ENCODE measurements at places on chromosomes 6 and 20.

GRCh38 chr6:162442687-162443086, 284.9 kb downstream of the PRKN start:
- no peak for DNase-seq

DNA sequence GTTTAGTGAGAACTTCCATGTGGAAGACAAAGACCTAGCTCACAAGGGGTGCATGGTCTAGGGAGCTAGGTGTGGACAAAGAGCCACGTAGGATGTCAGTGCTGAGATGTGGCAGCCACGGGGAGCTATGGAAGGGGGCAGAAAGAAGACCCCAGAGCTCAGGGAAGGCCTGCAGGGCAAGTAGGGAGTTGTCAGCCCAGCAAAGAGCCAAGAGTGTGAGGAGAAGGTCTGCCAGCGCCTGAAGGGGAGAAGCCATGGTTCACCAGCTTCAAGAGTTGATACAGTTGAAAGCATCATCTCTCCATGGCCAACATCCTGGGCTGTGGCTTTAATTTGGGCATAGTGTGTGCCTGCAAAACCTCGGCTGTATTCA, 95.6 kb downstream of the CDH26 start:
- no peak for DNase-seq

GRCh38 chr20:2527762-2528161, 8.6 kb upstream of the TMC2 start:
- DNase-seq = no peak

GRCh38 chr6:42118162-42119001, 24.0 kb downstream of the C6orf132 start:
- DNase-seq = peak; percentile 64

GRCh38 chr6:40440053-40440452, 147.1 kb downstream of the LRFN2 start:
- DNase-seq = no peak

GRCh38 chr20:52593654-52594053, 378.5 kb upstream of the TSHZ2 start:
- no peak for DNase-seq

- DNase-seq = no peak
Observed at GRCh38 chr6:125253881-125254280, 47.9 kb downstream of the HDDC2 start.

- DNase-seq = no peak
Observed at GRCh38 chr20:5835871-5836270, 85.7 kb downstream of the SHLD1 start.

GRCh38 chr20:298776-299391, 1.5 kb downstream of the ZCCHC3 start:
- no peak for DNase-seq

DNA sequence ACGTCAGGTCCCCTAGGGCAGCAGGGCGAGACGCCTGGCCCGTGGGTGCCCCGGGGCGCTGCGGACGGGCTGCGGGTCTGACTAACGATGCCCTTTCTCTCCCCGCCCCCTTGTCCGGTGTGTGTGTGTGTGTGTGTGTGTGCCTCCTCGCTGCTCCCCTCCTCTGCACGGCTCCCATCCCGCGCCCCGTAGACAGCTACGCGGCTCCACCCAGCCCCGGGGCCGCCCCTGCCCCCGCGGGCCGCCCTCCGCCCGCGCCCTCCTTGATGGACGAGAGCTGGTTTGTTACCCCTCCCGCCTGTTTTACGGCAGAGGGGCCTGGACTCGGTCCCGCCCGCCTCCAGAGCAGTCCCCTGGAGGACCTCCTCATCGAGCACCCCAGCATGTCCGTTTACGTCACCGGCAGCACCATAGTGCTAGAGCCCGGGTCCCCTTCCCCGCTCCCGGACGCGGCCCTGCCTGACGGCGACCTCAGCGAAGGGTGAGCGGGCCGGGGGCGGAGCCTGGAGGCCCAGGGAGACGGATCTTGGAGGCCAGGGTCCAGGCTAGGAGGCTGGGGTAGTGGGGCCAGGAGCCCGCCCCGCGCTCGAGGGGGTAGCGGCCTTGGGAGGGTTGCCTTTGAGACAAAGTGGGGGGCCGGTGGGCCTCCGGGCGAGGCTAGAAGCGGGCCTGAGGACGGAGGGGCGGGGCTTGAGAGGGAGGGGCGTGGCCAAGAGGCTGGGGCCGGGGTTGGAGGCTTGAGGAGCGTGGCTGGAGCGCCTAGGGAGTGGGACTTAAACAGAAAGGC, 5.1 kb downstream of the TP53INP2 start:
- peak; percentile 92 for DNase-seq

DNA sequence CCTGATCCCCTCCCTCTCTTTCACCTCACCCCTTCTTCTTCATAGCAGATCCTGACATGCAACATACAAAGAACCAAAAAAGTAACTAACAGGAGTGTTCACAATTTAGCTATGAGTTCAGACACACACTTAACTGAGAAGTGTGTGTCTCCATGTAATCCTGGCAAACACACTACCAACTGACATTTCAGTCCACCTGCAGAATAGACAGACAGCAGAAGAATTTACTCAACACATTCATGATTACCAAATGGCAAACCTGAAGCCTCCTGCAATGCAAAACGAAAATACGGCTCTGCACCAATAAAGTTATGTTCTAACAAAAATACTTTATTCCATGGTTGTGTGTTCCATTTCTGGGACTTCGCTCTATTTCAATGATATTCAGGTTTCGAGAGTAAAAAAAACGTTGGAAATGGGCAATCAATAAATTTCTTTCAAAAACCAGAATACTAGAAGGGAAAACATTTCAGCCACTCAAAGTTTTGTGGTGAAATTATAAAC, 2.6 kb downstream of the BACH2 start:
- DNase-seq = no peak

- no peak for DNase-seq
Observed at GRCh38 chr6:164419099-164419498, 890.3 kb downstream of the C6orf118 start.

DNA sequence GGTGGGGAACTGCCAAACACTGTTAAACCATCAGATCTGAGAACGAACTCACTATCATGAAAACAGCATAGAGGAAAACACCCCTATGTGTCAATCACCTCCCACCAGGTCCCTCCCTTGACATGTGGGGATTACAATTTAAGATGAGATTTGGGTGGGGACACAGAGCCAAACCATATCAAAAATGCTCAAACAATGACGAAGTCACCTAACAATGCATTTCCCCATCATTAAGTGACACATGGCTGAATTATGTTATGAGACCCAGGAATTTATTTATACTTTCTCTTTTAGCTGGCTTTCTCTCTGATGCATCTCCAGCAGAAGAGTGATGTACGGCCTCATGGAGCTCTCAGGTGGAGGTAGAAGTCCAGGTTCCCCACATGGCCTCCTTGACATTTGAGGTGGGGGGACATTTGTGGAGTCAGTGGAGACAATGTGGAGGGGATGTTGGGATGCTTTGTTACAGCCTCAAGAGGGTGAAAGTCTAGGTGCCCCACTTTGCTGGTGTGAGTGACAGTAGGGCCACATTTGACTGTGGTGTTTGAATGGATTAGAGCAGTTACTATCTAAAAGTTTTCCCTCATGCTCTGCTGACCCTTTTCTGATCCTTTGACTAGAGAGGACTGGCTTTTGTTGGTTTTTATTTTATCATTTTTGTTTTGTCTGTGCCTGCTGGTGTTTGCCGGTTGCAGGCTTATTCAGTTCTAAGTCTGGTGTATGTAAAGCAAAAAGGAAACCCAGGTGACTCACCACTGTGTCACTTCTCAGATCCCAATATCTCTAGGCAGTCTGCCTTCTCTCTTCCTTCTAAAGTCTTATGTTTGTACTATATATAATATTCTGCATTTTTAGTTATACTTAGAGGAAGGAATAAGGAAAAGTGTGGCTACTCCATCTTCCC, 18.5 kb upstream of the DCBLD1 start:
- no peak for DNase-seq

DNA sequence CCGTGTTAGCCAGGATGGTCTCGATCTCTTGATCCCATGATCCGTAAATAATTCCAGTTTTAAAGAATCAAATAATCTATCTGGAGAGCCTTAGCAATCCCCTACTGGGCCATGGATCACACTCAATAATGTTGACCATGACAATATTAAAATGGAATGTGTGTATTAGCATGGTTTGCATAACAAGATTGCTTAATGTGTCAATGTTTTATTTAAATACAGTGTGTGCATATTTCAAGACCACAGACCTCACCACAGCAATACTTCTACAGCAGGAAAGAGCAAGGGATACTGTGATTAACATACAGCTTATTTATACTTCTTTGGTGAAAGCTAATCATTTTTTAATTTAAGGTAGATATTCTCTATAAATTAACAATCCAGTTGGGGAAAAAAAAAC, 470.4 kb downstream of the TFAP2B start:
- DNase-seq = no peak

- DNase-seq = no peak
Observed at GRCh38 chr20:58790454-58790853, 60.2 kb downstream of the GNAS-AS1 start.

DNA sequence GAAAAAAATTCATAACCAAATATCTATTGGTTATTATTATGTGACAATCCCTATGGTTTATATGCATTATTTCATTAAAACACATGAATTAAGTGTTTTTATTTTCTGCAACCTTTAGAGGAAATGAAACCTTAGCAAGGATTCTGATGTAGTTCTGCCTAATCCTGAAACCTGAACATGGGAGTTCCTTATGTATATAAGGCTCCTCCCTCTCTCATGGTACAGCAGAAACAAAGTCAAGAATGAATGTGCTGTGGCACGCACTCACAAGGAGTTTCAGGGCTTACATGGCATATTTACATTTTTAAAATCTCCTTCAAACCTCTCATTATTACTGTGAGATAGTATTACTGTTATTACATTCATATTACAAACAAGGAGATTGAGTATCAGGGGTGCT, 426.4 kb upstream of the CITED2 start:
- DNase-seq = no peak

GRCh38 chr6:2542858-2543218, 207.9 kb downstream of the MYLK4 start:
- DNase-seq = no peak

GRCh38 chr6:12749531-12750379, 33.2 kb downstream of the PHACTR1 start:
- no peak for DNase-seq

- no peak for DNase-seq
Observed at GRCh38 chr20:62760471-62760855, 35.8 kb upstream of the MRGBP start.

DNA sequence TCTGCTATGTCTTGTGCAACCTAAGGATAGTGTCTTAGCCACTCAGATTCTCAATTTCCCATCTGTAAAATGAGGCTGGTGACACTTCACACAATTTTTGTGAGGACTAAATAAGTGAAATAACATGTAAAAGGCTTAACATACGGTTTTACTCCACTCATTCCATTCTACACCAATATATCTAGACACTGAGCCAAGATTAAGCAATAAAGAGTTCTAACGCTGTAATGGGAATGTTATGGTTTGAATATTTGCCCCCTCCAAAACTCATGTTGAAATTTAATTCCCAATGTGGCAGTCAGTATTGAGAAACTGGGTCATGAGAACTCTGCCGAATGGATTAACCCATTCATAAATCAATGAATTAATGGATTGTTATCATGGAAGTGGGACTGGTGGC, 301.0 kb downstream of the HACE1 start:
- DNase-seq = no peak

- no peak for DNase-seq
Observed at GRCh38 chr20:39019805-39020325, 57.7 kb downstream of the DHX35 start.

GRCh38 chr6:114718186-114718585, 375.4 kb upstream of the HS3ST5 start:
- DNase-seq = no peak

GRCh38 chr20:43352996-43353395, 104.7 kb upstream of the SRSF6 start:
- no peak for DNase-seq

- no peak for DNase-seq
Observed at GRCh38 chr6:36933102-36933501, 21.4 kb upstream of the PI16 start.

- no peak for DNase-seq
Observed at GRCh38 chr6:10495029-10495428, 26.1 kb upstream of the GCNT2 start.

GRCh38 chr20:54608039-54608745, 132.8 kb downstream of the DOK5 start:
- no peak for DNase-seq

DNA sequence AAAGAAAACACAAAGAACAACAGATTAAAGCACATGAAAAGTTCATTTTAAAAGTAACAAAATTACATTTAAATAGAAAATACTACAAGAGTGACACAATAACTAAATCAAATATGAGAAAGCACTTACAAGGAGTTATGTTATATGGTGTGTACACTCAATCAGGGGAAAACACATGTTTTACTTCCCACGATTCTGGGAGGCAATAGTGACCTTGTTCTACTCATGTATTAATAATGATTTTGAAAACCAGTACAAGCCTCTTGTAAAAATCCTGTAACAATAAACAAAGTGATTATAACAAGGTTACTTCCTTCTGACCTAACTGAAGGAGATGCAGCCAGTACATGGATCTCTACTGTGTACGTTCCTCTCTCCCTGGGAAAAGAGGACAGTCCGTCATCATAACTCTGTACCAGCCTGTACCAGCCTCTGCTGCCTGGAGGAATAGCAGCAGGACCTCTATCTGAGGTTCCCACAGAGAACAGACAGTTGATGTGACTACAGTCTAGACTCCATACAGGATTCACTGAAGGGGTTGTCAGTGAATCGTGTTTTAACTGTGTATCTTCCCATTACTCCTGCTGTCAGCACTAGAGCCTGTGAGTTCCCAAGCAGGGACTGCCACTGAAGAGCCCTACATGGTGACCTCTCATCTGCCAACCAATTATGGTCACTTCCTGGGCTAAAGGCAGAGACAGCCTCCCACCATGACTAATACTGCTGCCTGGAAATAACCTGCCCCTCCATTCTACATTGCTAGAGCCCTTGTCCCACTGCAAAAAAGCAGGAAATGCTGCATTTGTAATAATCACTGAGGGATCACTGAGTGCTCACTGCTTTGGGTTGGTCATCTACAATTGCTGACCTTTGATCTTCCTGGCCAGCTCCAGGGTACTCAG, 149.7 kb downstream of the KIF16B start:
- no peak for DNase-seq

GRCh38 chr6:42616716-42617115, 52.9 kb downstream of the UBR2 start:
- no peak for DNase-seq

GRCh38 chr6:152096863-152097496, 289.5 kb downstream of the ESR1 start:
- no peak for DNase-seq

DNA sequence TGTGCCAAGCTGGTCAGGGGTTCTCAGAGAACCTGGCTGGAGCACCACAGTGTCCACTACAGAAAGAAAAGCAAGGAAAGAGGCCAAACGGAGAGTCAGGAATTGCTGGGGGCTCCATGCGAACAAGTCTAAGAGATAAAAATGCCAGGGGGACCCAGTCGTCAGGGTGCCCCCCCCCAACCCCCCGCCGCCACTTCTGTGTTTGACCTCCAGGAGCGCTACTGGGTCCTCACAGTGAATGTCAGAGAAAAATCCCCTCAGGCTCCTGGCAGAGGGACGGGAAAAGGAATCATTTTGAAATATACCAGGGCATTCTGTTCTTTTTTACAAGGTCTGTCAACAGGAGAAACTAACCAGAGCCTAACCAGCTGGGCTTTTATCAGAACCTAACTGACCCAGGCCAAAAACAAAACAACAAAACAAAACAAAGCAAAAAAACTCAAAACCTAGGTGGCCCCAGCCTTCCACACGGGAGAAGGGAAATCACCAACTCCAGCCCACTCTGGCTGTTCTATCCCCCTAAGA, 17.9 kb upstream of the NELFCD start:
- DNase-seq = no peak
